ENCODE measurements at places on chromosomes 11 and 22.

DNA sequence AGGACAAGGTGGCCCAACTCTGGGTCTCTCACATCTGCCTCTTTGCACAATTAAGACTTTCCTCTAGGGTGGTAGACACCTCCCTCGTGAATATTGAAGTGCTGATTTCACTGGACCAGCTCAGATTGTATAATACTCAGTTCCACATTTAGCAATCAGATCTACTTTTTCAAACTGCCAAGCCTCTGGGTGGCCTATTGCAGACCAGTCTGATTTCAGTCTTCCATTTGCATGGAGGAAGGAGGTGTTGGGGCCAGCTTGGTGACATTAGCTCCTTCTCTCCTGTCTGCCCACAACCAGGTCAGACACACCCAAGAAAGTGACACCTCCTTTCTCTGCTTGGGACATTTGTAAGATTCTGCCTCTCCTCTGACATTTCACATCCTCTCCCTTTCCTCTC, 78.2 kb downstream of the PPFIBP2 start:
- no peak for DNase-seq

DNA sequence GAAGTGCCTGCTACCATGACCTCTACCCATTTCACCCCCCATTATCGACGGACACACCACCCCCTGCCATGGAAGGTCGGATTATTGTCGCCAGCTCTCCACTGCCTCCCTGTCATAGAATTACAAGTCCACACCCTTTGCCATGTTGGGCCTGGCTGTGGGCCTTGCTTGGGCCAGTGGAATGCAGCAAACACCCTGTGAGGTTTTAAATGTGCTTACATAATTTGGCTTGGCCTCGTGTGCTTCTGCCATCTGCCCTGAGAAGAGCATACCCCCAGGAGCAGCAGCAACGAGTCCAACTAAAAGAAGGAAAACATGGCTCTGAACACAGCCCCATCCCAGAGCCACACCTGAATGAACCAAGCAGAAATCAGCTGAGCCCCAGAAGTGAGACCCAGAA, 94.1 kb upstream of the PRDM11 start:
- no peak for DNase-seq

DNA sequence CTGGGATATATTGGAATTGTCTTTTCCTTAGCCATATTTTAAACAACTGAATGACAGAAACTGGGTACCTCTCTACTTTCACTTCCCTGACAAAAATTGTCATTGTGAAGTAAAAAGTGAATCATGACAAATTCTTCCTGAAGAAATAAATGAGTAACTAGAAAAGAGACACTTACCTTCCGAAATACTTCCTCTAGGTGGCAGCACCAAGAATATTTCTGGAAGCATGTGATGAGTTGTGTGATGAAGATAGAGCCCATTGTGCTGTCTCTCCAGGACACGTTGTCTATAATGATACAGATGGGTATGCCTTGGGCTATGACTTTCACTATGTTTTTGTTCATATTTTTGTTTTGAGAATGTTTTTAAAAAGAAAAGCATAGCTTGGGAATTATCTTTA, 21.5 kb downstream of the CASP4 start:
- no peak for DNase-seq

DNA sequence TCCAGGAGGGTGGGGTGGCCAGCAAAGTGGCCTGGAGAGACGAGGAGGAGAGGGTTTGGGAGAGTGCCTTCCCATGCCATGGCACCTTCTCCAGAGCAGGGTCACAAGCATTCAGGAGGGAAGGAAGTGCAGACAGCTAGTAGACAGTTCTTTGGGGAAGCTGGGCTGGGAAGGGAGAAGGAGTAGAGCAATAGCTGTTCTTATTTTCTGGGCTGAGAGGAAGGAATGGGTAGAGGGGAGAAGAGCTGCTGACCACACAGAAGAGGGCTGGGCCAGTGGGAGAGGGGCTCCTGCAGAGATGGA, 14.8 kb upstream of the PICK1 start:
- no peak for DNase-seq

- DNase-seq = no peak
Observed at GRCh38 chr11:45470151-45470793, 184.1 kb upstream of the SYT13 start.

DNA sequence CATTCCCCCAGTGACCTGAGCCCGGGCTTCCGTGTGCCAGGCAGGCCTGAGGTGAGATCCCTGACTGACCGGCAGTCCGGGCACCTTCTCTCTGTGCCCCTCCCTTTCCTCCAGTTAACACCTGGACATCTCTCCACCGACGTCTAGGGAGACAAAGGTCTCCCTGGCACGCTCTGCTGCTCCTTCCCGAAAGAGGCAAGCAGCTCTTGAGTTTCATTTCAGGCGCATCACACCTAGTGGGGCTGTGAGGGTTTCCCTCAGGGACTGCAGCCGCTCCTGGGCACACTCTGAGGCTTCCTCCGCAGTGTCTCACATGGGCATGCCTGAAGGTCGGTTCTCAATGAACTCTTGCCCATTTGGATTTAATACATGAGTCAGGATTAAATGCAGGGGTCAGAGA, 322.7 kb downstream of the CTTN start:
- no peak for DNase-seq

Data from NCI-H526 treated with DMSO at 0.1 percent for 48 hours (cell line).